ENCODE measurements at places on chromosomes 1 and 21.

DNA sequence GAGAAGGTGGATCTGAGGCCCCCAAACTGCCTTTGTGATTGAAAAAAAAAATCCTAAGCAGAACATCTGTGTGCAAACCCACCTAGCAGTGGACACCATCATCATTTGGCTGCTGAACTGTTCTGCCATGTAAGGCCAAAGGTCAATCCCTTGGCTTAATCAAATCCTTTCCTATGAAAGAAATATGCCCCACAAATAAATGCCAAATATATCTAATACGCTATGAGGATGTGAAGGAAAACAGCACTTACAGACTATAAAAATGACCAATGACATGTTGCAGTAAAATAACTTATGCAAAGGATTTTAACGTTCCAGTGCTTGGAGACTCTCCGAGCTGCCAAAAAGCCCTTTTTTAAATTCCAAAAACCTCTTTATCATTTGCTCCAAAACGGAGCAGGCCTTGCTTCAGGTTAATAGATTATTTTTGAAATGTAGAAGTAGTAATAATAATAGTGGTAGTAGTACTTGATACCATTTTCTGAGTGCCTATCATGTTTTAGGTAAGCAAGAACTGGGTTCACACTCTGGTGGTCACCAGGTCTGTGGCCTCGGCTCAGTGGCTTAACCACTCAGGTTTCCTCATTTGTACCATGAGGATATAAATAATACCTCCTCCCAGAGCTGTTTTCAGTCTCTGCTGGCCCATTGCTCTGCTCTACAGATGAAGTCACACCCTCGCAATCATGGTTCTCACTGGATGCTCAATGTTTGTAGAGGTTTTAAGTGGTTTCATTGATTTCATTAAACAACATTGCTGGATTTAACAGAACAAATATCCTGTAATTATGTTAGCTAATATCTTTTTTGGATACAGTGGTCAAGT is 47.9 kb upstream of the EDEM3 start:
- peak; percentile 33 for DNase-seq

GRCh38 chr1:11350265-11350664 is 77.3 kb downstream of the UBIAD1 start:
- no peak for DNase-seq

DNA sequence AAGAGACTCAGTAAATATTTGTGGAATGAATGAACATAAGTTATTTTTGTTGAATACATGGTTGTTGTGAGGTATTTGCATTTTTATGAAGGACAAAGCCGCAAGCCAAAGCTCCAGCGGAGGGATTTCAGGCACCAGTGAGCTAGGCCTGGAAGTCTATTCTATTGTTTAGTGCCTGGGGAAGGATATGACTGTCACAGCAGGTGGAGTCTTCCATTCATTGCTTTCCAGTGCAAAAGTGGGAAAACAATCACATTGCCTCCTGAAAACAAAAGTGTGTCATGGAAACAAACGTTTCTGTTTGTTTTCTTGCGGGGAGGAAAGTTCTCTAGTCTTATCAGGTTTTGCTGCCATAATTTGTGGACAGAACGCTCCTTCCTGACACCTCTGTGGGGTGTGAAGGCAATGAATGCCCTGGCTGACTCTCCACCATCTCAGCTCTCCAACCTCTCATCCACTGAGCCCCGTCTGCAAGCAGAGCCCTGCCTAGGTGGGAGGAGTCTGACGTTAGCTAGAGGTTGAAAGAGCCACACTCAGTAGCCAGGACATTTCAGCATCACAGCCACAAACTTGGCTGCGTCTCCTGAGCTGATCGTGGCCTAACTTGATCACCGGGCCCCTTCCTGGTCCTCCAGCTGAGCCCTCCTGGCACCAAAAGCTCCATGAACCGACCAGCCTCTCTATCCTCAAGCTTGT is 739.1 kb downstream of the MATN1 start:
- DNase-seq, result no peak

- no peak for DNase-seq
Measured at GRCh38 chr1:243706563-243706962, 143.5 kb downstream of the AKT3 start.

- no peak for DNase-seq
Measured at GRCh38 chr1:1060281-1061000, 13.7 kb downstream of the RNF223 start.

GRCh38 chr1:89630048-89630447 is 2.9 kb upstream of the LRRC8C start:
- no peak for DNase-seq

DNA sequence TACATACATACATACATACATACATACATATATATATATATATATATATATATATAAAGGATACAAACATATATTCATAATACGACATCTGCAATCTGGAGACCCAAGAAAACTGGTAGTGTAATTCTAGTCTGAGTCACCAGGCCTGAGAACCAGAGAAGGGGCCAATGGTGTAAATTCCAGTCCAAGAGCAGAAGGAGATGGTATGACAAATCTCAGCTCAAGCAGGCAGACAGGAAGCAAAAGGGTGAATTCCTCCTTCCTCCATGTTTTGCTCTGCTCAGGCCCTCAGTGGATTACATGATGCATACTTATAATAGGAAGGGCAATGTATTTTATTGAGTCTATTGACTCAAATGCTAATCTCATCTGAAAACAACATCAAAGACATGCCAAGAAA is 1060.4 kb upstream of the TMPRSS15 start:
- DNase-seq, result no peak
